ENCODE measurements at places on chromosomes 11 and 22. TPM values are rescaled to one million over a fixed set of nuclear protein-coding genes. Genes with fewer than 3 reads are reported as not detected.

GRCh38 chr22:21047730-21048129 lies 2.0 kb downstream of the LRRC74B start:
- H3K27ac ChIP-seq = no peak overlapping the region
- peaks cover 22% of the 10 kb centered on the region for H3K27me3 ChIP-seq
- peaks cover 9% of the 10 kb centered on the region for H3K4me1 ChIP-seq
- H3K4me3 ChIP-seq = no peak overlapping the region
- no peaks in the 10 kb centered on the region for H3K36me3 ChIP-seq

GRCh38 chr11:112211536-112211935 lies 14.7 kb upstream of the PTS start:
- peaks cover 4% of the 10 kb centered on the region for H3K36me3 ChIP-seq
- no peak for DNase-seq
- H3K27ac ChIP-seq = no peak overlapping the region
- H3K4me3 ChIP-seq = no peak overlapping the region

- peaks cover 3% of the 10 kb centered on the region for H3K27me3 ChIP-seq
- peaks cover 16% of the 10 kb centered on the region for H3K4me1 ChIP-seq
- DNase-seq = peak; percentile 62
- peak overlapping the region; percentile 73 for H3K4me3 ChIP-seq
- H3K36me3 ChIP-seq = no peaks in the 10 kb centered on the region
Observed at GRCh38 chr11:22666688-22667439, 453 bp downstream of the GAS2 start.

DNA sequence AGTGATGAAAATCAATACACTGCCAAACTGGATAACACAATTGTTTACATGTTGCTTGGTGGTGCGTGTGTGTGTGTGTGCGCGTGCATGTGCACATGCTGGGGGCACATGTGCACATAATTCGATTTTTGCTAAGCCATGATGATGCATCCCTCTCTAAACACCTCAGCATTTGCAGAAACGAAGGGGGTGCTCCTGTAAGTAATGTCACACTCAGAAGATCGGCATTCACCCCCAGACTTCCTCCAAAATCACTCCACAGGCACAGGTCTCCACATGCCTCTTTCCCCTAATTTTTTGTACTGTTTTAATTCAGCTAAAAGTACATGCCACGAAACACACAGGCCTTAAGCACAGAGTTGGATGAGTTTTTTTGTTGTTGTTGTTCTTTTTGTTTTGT lies 341.5 kb downstream of the SHANK2 start:
- no peak overlapping the region for H3K27ac ChIP-seq
- H3K36me3 ChIP-seq = peaks cover 4% of the 10 kb centered on the region
- peaks cover 12% of the 10 kb centered on the region for H3K4me1 ChIP-seq
- DNase-seq = no peak

- DNase-seq = no peak
- H3K27ac ChIP-seq = no peak overlapping the region
- H3K27me3 ChIP-seq = peaks cover 42% of the 10 kb centered on the region
- H3K4me3 ChIP-seq = no peak overlapping the region
Observed at GRCh38 chr11:128828350-128828749, 38.7 kb downstream of the KCNJ1 start.

- H3K27ac ChIP-seq = no peak overlapping the region
- H3K27me3 ChIP-seq = no peaks in the 10 kb centered on the region
- H3K4me3 ChIP-seq = no peak overlapping the region
Observed at GRCh38 chr11:102254047-102254446, 63.2 kb upstream of the BIRC3 start.

DNA sequence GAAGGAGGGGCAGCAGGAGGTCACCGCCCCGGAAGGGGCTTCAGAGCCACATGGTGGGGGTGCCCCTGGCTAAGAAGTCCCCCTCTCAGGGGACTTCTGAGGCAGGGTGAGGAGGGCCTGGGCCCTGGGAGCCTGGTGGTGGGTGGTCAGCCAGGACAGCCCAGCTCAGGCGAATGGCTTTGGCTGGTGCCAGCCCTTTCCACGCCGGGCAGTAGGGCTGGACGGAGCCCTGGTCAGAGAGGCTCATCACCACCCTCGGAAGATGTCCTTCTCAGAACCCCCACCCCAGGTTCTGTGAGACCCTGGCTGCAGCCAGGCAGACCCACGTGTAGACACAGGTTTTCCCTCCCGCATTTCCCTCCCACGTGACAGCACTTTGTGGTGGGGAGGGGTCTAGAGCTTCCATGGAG lies 35.9 kb downstream of the OSBPL5 start:
- no peak overlapping the region for H3K4me3 ChIP-seq
- no peaks in the 10 kb centered on the region for H3K36me3 ChIP-seq
- H3K27ac ChIP-seq = no peak overlapping the region
- no peak for DNase-seq
- peaks cover 27% of the 10 kb centered on the region for H3K27me3 ChIP-seq

- H3K36me3 ChIP-seq = no peaks in the 10 kb centered on the region
- peaks cover 2% of the 10 kb centered on the region for H3K4me1 ChIP-seq
- DNase-seq = no peak
- H3K4me3 ChIP-seq = no peak overlapping the region
- no peak overlapping the region for H3K27ac ChIP-seq
Observed at GRCh38 chr11:121767433-121767832, 314.7 kb upstream of the SORL1-AS1 start.

GRCh38 chr11:4074266-4074665 lies 20.3 kb upstream of the RRM1 start:
- H3K36me3 ChIP-seq = no peaks in the 10 kb centered on the region
- H3K4me1 ChIP-seq = no peaks in the 10 kb centered on the region
- no peak overlapping the region for H3K4me3 ChIP-seq

DNA sequence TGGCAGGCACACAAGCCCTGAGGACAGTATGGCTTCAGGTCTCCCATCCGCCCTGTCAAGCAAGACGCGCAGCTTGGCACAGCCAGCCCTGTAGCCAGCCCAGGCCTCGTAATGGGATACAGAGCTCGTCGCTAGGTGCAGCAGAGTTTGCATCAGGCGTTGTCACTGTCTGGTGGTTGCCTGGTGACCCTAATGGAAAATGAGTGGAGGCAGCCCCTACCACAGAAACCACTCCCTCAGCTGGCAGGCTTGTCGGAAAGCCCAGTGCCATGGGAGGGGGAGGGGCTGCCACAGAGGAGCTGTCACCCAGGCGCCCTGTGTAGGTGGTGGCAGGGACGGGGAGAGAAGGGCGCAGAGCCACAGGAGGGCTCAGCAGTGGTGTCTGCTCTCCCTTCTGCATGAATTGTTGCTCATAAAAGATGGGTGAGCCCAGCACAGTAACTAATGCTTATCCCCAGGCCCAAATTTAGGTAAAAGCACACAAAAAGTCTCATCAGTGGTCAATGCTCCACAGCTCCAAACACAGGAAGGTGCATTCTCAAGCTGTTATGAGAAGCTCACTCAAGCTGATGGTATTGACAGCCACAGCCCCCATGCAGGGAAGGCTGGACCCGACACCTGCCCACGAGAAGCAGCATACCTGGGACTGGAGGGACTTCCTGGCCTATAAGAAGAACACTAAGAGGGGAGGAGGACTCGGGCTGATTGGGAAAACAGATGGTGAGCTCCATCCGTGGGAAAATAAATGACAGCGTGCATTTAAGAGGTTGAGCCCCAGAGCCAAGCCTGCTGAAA lies 164.6 kb downstream of the ETS1 start:
- no peak overlapping the region for H3K27ac ChIP-seq
- peaks cover 14% of the 10 kb centered on the region for H3K27me3 ChIP-seq
- no peak overlapping the region for H3K4me3 ChIP-seq
- no peak for DNase-seq
- no peaks in the 10 kb centered on the region for H3K36me3 ChIP-seq

DNA sequence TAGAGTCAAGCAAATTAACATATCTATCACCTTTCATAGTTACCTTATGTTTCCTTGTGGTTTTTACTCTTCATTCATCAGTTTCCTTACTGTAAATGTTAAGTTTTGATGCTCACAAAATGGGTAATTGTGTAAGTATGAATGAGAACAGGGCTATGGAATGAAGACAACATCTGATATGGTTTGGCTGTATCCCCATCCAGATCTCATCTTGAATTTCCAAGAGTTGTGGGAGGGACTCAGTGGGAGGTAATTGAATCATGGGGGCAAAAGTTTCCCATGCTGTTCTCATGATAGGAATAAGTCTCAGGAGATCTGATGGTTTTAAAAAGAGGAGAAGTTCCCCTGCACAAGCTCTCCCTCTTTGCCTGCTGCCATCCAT lies 107.6 kb downstream of the CCDC34 start:
- H3K27me3 ChIP-seq = no peaks in the 10 kb centered on the region
- no peak overlapping the region for H3K4me3 ChIP-seq
- H3K27ac ChIP-seq = no peak overlapping the region
- H3K4me1 ChIP-seq = no peaks in the 10 kb centered on the region

NFAM1 gene
- 0.69 TPM for total RNA-seq

CECR2 gene
- 40.5 TPM for total RNA-seq

- peaks cover 27% of the 10 kb centered on the region for H3K27me3 ChIP-seq
- H3K36me3 ChIP-seq = no peaks in the 10 kb centered on the region
- H3K4me1 ChIP-seq = peaks cover 1% of the 10 kb centered on the region
- no peak overlapping the region for H3K27ac ChIP-seq
- H3K4me3 ChIP-seq = no peak overlapping the region
Observed at GRCh38 chr22:39960791-39961746, 872 bp downstream of the TMA7B start.

HORMAD2 gene
- total RNA-seq = not detected

DNA sequence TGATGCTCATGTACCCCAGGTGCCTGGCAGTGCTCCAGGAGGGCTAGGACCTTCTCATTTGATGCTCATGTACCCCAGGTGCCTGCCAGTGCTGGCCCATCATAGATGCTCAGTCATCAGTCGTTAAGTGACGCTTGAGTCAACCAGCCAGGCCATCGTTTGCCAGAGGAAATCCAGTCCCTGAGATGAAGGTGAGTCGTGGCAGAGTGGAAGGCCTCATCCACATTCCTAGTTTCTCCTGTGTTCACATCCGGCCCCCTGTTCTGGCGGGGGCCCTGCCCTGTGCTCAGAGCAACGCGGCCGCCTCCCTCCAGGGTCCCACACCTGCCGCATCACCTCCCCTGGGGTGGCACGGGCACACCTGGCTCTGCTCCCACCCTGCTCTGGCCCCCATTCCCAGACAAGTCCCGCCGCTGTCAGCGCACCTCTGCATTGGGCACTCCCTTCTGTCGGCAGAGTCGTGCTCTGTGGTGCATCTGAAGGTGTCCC lies 279.9 kb downstream of the BRD1 start:
- H3K4me1 ChIP-seq = peaks cover 11% of the 10 kb centered on the region
- H3K27me3 ChIP-seq = no peaks in the 10 kb centered on the region
- no peak for DNase-seq
- no peaks in the 10 kb centered on the region for H3K36me3 ChIP-seq
- H3K4me3 ChIP-seq = peak overlapping the region; percentile 11

GUCY1A2 gene
- 38.5 TPM for total RNA-seq

- H3K36me3 ChIP-seq = peaks cover 2% of the 10 kb centered on the region
- H3K27me3 ChIP-seq = peaks cover 2% of the 10 kb centered on the region
- no peak overlapping the region for H3K27ac ChIP-seq
Observed at GRCh38 chr11:36683818-36684217, 85.8 kb upstream of the RAG2 start.

OR6X1 gene
- total RNA-seq = not detected

MACROD1 gene
- total RNA-seq = 30.6 TPM

MPEG1 gene
- total RNA-seq = not detected

GRCh38 chr11:127274328-127274676 lies 273.7 kb upstream of the KIRREL3 start:
- no peak overlapping the region for H3K27ac ChIP-seq
- no peak for DNase-seq
- H3K4me3 ChIP-seq = no peak overlapping the region

DNA sequence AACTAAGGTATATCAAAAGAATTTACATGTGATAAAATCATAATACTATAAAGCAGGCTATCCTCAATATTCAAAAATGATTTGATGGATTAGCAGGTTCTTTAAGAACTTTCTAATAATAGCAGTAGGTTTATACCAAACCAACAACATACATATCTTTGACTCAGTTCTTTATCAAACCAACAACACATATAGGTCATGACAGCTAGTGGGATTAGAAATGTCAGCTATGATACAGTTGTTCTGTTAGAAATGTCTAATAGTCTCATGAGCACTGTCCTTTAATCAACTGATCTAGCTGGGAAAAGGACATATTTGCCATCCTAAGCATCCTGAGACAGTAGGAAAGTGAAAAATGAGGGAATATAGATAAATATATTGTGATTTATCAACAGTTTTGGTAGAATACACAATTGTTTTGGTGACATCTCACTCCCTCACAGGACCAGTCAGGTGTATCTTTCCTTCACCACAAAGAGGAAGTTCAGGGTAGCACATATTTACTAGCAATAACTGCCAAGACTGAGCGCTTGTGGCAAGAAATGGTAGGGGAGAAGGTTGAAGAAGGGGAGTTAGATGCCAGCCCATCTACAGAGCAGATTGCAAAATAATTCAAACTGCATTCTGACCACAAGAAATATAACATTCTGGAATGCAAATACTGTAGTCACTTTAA lies 90.8 kb upstream of the APOA1 start:
- peaks cover 35% of the 10 kb centered on the region for H3K4me1 ChIP-seq
- H3K27me3 ChIP-seq = no peaks in the 10 kb centered on the region
- no peak overlapping the region for H3K27ac ChIP-seq
- H3K36me3 ChIP-seq = peaks cover 5% of the 10 kb centered on the region

GRCh38 chr22:30541961-30542810 lies 4.4 kb downstream of the SEC14L6 start:
- no peaks in the 10 kb centered on the region for H3K36me3 ChIP-seq
- H3K27ac ChIP-seq = peak overlapping the region; percentile 71
- peak; percentile 28 for DNase-seq
- peak overlapping the region; percentile 72 for H3K4me3 ChIP-seq
- H3K4me1 ChIP-seq = peaks cover 4% of the 10 kb centered on the region

MYEOV gene
- not detected for total RNA-seq

- no peaks in the 10 kb centered on the region for H3K36me3 ChIP-seq
- H3K27ac ChIP-seq = no peak overlapping the region
- H3K27me3 ChIP-seq = peaks cover 22% of the 10 kb centered on the region
- no peak for DNase-seq
- H3K4me1 ChIP-seq = no peaks in the 10 kb centered on the region
- no peak overlapping the region for H3K4me3 ChIP-seq
Observed at GRCh38 chr11:3131330-3131941, 33.7 kb downstream of the OSBPL5 start.

DNA sequence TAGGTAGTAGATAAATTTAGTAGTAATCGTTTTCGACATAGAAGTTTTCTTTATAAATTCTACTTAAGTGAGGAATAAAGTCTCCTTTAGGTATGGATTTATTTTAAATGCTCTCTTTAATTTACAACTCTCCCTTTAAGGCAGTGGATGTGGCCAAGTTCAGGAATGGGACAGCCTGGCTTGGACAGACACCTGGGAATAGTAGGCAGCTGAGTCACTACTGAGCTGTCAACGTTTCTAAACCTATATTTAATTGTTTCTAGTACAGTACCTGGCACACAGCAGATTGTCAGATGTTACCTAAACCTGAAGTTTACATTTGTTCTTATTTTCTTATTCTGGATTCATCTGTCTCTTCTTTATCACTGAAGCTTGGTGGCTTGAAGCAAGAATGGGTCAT lies 85.1 kb downstream of the DEPDC5 start:
- H3K4me1 ChIP-seq = no peaks in the 10 kb centered on the region
- no peak for DNase-seq
- H3K4me3 ChIP-seq = no peak overlapping the region

GRCh38 chr11:86706338-86707131 lies 34.1 kb upstream of the ME3 start:
- H3K4me1 ChIP-seq = peaks cover 20% of the 10 kb centered on the region
- no peaks in the 10 kb centered on the region for H3K36me3 ChIP-seq
- no peak overlapping the region for H3K27ac ChIP-seq
- no peak overlapping the region for H3K4me3 ChIP-seq
- H3K27me3 ChIP-seq = peaks cover 75% of the 10 kb centered on the region
- DNase-seq = no peak
